ENCODE measurements at places on chromosomes 3 and 15.

- peak; percentile 66 for DNase-seq
Measured at GRCh38 chr3:11718637-11719405, 75.1 kb upstream of the VGLL4 start.

GRCh38 chr3:15390460-15390859, 36.9 kb downstream of the METTL6 start:
- DNase-seq = no peak

- peak; percentile 65 for DNase-seq
Measured at GRCh38 chr3:170418422-170419398, at the start of gene CLDN11. TSS of gene CLDN11 (plus strand) at chr3:170418868. CDS start at chr3:170419067, 199 bp downstream.

- DNase-seq = no peak
Measured at GRCh38 chr3:104460477-104461406, 906.0 kb upstream of the ALCAM start.

Measured in pancreas (tissue), 10 donors.